Neural crest cell (in vitro differentiated cells): ENCODE measurements at places on chromosomes 16 and 17.
A peak's percentile ranks its signal among the peaks of the same experiment; 100 is the strongest.

GRCh38 chr17:43018932-43019331 is 3.3 kb downstream of the VAT1 start:
- no peak for DNase-seq

- no peak for DNase-seq
Measured at GRCh38 chr17:34199454-34199853, 55.6 kb upstream of the CCL2 start.

DNA sequence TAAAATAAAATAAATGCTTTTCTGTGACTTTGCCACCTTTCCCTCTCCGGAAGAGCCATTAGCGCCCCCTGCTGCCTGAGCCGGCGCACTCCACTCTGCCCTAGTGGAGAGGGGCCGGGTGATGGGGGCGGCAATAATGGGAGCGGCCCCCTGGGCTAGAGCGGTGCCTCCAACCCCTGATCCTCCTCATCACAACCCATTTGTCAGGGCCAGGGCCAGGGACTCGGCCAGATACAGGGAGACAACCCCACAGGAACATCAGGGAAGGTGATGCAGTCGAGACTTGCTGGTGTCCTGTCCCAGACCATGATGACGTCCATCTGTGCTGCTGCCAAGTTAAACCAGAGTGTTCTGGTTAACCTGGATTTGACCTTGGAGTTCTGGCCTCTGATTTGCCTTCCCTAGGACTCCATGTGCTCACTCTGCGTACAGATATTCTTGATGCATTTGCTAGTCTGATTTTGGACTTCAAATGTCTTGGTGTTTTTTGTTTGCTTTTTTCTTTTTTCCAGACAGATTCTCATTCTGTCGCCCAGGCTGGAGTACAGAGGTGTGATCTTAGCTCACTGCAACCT is 46.1 kb upstream of the BPTF start:
- peak; percentile 38 for DNase-seq

GRCh38 chr17:66115246-66115645 is 76.7 kb downstream of the CEP112 start:
- no peak for DNase-seq

- no peak for DNase-seq
Measured at GRCh38 chr16:74568961-74569631, 37.8 kb downstream of the GLG1 start.

DNA sequence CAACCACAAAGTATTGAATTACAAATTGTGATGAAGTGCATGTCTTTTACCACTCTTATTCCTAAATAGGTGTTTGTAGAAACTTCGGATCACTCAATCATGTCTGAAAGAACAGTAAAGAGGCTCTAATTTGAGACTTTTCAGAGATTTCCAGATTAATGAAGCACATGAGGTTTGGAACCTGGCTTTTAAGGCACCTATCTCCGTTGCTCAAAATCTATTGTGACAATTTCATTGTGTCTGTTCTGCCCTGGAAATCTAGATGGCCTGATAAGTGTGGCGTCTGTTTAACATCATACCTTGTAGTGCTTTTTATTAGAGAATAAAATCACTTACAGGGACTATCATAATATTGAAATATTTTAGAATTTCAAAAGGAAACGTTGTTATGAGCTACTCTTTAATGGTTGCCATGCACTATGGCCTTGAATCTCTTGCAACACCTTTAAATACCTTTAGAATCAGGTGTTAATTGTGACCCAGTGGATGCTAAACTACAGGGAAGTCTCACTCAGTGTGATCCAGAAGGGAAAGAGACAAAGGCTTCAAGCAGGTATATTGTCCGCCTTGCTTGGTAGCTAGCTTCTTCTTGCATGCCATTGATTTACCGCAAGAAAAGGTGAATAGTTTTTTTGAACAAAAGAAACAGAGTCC is 210.3 kb downstream of the CNTNAP4 start:
- DNase-seq, result no peak

GRCh38 chr16:87945351-87946042 is 5.7 kb upstream of the BANP start:
- no peak for DNase-seq

GRCh38 chr16:5639531-5639930 is 541.9 kb upstream of the EEF2KMT start:
- no peak for DNase-seq

GRCh38 chr17:64608571-64608981 is 53.5 kb downstream of the SMURF2 start:
- DNase-seq, result no peak

DNA sequence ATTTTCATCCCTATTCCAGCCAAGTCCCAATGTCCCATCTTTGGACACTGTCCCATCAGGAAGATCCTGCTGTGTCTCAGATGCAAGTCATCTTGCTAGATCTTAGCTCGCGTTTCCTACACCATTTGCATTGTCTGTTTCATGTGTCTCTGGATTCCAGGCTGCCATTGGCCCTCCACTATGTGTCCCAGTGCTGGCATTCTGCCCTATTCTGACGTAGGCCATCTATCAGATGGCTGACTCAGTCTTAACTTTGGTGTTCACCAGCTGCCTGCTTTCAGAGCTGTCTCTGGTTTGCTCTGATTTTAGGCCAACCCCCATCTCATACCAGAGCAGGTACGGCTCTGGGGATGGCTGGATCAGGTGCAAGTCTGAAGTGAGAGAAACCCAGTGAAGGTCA is 300.9 kb upstream of the ASIC2 start:
- DNase-seq, result no peak
